ENCODE measurements at places on chromosomes 4 and X.

DNA sequence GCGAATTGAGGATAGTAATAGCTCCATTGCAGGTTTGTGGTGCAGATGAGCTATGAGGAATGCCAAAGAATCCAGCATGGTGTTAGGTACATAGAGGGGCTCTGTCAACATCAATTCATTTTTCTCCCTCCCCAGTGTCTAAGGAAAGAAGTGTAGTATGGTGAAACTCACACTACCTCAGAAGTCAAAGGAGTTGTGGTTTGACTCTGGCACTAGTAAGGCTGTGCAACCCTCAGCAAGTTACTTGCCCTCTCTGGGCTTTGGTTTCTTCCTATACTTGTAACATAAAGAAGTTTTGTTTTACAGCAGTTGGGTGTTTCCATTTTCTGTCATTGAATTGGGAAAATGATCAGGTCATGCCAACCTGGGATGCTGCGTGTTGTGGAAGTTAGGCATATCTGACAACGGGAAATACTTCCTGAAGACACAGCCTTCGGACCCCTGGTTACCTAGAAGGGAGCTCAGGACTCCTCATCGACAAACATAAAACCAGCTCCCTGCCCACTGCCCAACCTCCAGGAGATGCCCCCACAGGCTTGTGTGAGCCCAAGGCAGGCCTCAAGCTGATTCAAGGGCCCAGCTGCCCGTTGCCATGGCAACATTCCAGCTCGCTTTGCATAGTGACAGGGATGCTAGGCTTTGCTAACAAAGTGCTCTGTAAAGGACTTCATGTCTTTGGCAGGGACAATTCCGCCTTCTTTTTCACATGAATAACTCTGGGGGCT, 71.4 kb downstream of the RTL5 start:
- peak; percentile 29 for DNase-seq

GRCh38 chrX:21989384-21989783, 42.7 kb upstream of the PHEX start:
- DNase-seq: no peak

DNA sequence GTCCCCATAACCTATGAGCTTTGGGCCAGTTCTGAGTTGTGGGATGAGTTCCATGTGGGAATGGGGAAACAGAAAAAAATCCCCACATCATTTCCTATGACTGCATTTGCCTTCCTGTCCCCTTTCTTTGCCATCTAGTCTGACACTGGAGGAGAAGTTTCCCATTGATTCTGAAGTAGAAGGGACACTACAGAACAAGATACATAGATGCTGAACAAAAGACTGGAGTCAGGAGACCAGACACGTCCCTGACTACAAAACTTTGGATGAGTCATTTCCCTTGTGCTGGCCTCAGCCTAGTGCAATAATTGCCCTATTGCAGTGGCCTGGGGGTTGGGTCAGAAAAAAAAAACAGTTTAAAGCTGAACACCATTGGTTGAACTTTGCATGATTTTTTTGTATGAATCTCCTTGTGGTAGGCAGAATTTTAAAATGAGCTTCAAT, 22.1 kb downstream of the BEX3 start:
- peak; percentile 93 for DNase-seq

- no peak for DNase-seq
These were observed 408.7 kb upstream of the PITX2 start for GRCh38 chr4:111031596-111031995.

DNA sequence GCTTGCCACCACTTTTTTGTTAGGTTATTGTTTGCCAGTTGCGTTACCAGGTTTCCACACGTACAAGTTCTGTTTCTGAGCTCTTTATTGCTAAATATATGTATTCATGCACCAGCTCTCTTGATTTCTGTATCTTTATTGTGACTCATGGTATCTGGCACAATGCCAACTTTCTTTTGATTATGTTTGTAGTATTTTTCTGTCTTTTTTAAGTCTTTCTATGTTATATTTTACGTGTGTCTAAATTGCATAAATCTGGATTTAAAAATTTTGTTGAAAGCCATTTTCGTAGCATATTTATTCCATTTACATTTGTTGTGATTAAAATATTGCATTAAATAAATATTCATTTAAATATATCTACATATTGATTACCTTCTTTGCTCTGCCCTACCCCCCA, 73.8 kb downstream of the KDM6A start:
- peak; percentile 19 for DNase-seq

GRCh38 chr4:95319169-95319568, 229.6 kb downstream of the UNC5C start:
- DNase-seq: no peak
